ENCODE measurements at places on chromosomes 11 and 22. TPM values are rescaled to one million over a fixed set of nuclear protein-coding genes. Genes with fewer than 3 reads are reported as not detected.

MRGPRX3 gene
- total RNA-seq = not detected

CSF2RB gene
- total RNA-seq = 4.9 TPM

MMP1 gene
- 0.11 TPM for total RNA-seq

MIOX gene
- not detected for total RNA-seq

CABP4 gene
- total RNA-seq = 0.11 TPM

LINC01488 gene
- total RNA-seq = 0.19 TPM

BCO2 gene
- total RNA-seq = 67.8 TPM

OR8D1 gene
- not detected for total RNA-seq

TRIM22 gene
- total RNA-seq = 16.1 TPM

KRTAP5-2 gene
- not detected for total RNA-seq

TREH gene
- not detected for total RNA-seq

SLC17A6 gene
- total RNA-seq = not detected
